ENCODE measurements at places on chromosomes 1 and 21.

- no peak for DNase-seq
Measured at GRCh38 chr1:88612292-88612691, 71.8 kb upstream of the PKN2 start.

DNA sequence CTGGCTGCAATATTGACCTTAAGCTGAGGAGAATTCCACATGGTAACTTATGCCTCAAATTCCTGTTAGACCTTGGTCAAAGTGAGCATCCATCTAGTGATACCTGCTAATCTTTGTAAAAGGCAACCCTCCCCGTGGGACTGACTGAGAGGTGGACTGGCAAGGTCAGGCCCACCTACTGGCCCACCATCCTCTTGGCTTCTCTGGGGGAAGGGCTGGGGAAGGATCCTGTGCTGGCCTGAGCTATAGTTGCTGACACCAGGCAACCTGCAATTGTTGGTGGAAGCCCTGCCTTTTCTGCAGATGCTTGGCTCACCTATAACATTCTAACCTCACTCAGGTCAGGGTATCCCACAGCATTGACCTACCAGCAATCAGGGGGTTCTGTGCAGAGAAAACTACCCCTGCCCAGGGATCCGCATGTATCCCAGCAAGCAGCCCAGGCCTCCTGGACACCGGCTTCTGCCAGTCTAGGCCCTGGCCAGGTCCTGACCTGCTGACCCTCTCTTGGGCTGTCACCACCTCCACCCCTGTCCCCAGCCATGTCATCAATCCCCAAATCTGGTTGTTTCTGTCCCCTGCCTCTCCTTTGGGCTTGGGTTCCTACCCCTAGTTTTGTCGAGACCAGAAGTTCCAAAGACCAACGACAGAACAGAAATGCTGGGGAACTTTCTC is 108.1 kb upstream of the EDN2 start:
- no peak for DNase-seq

- no peak for DNase-seq
Measured at GRCh38 chr1:156858555-156858956, 361 bp downstream of the INSRR start.

DNA sequence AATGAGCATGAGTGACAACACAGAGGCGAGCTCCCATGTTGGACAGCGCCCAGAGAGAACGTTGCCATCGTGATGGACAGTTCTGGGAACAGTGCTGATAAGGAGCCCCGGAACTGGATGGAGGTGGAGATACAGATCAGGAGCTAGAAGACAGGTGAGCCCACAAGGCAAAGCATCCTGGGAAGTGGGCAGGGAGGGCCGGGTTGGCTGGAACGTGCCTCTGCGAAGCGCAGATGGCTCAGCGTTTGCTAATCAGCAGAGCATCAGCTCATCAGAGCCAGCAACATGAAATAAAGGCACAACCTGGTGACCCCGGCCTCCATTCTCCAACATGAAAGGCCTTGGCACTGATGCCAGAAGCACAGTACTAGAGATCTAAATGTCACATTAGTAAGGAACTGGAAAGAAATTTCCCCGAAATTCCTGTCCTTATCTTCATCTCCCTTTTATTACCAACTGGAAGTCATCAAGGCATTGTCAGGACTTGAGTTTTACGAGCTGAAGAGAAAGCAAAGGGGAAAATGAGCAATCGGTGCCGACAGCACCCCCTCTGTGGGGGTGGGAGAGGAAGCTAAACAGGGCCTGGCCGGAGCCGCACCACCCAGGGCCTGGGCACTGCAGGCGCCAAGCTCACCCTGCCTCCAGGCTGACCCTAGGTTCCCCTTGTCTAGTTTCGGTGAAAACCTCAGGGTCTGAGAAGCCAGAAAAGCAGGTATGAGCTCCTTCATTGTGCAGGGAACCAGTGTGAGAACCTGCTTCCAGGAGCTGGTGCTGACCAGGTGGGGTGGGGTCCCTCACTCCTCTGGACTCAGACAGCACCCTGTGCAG is 19.9 kb downstream of the ABCA4 start:
- no peak for DNase-seq

DNA sequence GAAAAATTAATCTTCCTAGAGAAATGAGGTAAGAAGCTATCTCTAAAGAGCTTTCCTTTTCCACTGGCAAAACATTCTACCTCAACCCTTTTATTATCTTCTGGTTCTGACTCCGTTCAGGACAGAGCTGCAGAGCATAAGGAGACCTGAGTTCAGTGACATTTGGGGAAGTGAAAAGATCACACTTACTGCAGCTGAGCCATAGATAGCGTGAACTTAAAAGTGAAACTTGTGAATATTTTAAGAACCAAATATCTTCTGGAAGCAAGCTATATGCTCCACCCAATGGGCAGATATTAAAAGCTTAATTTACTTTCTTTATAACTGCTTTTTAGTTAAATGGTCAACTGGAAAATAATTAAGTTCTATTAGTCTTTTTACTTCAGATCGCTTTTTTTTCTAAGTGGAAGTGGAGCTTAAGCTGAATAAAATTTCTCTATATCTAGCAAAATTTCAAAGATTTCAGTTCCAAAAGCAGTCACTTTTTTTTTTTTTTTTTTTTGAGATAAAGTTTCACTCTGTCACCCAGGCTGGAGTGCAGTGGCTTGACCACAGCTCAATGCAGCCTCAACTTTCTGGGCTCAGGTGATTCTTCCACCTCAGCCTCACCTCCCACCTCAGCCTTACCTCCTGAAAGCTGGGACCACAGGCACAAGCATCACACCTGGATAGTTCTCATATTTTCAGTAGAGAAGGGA is 11.9 kb downstream of the PTPN22 start:
- no peak for DNase-seq

DNA sequence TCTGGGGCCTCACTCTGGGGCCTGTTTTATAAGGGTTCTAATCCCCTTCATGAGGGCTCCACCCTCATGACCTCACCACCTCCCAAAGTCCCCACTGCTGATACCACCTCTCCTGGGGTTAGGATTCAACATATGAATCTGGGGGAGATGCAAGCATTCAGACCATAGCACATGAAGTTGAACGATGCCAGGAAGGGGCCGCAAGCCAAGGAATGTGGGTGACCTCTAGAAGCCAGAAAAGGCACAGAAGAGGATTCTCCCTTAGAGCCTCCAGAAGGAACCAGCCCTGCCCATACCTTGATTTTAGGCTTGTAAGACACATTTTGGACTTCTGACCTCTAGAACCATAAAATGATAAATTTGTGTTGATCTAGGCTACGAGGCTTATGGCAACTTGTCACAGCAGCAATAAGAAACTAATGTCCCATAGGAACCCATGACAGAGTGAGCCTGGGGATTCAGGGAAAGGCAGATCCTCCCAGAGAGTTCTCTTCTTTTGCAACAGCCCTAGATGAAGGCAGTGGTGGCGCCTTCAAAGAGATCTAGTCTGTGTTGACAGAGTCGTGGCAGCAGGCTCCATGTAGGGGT is 27.9 kb downstream of the TRIM67 start:
- no peak for DNase-seq

DNA sequence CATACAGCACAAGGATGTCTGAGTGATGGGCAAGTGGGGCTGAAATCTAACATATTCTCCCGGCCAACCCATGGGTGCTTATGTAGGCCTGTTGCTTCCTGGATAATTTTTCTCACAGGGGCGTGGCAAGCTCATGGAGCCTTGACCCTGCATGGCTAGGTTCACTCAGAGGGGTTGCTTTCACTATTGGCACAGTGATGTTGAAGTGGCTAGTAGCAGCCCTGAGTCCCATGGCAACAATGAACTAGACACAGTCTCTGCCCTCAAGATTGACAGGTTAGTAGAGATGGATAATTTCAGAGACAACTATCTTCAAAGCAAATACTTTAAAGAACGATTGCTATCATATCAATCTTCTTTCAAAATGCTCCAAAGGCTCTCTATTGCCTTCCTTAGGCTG is 6.5 kb upstream of the MAB21L3 start:
- no peak for DNase-seq

DNA sequence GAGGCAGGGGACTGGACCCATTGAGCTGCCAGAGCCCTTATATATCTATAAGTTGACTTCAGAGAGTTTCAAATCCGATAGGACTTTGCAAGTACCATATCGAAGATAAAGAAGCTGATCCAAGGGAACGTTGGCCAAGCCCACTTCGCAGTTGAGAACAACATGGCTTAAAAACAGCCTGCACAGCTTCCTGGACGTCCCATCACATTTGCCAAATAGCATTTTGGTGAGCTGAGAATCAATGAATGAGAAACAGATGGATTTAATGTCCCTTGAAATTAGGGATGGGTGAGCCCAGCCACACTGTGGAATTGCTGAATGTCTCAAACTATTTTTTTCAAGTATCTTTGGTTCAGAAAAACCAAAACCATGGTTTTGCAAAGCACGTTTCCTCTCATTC is 64.8 kb downstream of the KCNJ15 start:
- no peak for DNase-seq
